Endodermal cell (in vitro differentiated cells): ENCODE measurements at places on chromosomes 12 and 14. TPM values are rescaled to one million over a fixed set of nuclear protein-coding genes. Genes with fewer than 3 reads are reported as not detected.

DNA sequence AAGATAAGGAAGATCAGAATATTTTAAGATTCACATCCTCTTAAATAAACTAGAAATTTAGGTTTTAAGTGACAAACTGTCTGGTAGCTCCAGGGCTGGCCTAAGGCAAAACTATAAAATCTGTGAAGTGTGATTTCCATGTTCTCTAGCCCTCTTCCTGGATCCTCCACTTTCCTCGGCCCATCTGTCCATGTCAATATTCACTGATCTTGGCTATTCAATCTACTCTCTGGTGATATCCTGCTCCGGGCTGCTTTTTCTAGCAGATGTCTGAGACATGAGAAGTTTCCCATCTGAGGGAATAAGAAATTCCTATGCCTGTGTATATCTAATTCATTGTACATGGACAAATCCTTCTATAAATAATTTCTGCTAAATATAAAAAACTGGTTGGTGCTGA, 500.4 kb downstream of the GALC start:
- DNase-seq, result no peak

- DNase-seq, result peak; percentile 33
Measured at GRCh38 chr14:102736956-102737355, 40.3 kb upstream of the TRAF3 start.

DNA sequence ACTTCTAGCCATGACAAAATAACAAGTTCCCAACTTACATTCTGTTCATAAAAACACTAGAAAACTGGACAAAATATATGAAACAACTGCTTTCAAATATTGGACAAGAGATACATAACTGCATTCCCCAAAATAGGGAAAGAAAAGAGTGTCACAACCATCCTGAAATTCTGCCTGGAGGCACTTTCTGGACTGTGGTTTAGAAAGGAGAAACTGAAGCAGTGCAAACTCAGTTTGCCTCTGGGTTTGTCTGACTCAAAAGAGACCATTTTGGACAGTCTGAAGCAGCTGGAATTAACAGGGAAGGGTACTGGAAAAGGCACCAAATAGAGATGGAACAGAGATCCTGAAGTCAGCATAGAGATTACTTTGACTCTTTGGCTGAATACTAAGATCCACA, 11.3 kb upstream of the SYT1 start:
- DNase-seq, result no peak

DNA sequence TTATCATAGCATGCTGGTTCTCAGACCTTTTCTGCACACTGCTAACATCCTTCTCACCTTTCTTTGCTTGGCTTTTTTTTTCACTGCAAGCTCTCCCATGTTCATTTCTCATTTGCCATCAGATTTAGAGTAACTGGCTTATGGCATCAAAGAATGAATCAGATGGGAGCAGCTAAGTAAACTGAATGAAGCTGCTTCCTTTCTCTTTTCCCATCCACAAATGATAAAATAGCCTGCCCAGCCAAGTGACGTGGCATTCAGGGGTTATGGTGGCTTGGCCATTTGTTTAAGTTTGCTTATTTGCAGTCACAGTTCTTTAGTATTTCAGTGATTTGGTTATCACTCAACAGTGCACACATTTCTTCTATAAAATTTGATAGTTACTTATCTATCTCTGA, 708.6 kb downstream of the DIO2 start:
- no peak for DNase-seq

GRCh38 chr12:81005606-81006005, 67.9 kb upstream of the LIN7A start:
- DNase-seq, result no peak

GRCh38 chr14:39230416-39231035, 3.2 kb upstream of the MIA2 start:
- DNase-seq, result no peak

DNA sequence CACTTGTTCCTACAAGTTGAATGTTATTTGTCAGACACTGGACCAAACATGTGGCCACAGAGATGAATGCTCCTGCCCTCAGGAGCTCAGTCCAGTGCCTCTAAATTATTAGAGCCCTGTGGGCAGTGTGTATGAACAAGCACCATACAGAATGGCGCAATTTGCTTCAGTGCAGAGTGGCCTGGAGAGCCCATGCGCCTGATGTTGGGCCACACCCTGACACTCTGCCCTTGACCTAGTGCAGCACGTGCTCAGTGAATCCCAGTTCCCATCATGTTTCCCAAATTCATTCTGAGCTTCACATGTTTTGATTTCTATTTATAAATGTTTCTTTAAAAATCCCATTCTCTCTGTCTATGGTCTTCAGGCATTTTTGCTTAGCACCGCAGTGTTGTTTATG, 116.8 kb downstream of the PRMT8 start:
- no peak for DNase-seq

GRCh38 chr14:21025371-21026273, 761 bp upstream of the NDRG2 start:
- DNase-seq, result peak; percentile 89

Gene SLC25A47
- total RNA-seq, result not detected in 3 replicates

Gene LRTM2
- 0.21 to 0.40 TPM (median 0.29 TPM) in 3 replicates for total RNA-seq
